ENCODE measurements at places on chromosomes 13 and 19. TPM values are rescaled to one million over a fixed set of nuclear protein-coding genes. Genes with fewer than 3 reads are reported as not detected.

The TMEM143 gene
- 8.3 TPM for total RNA-seq

The ANGPTL4 gene
- 1.7 TPM for total RNA-seq

The PLIN5 gene
- total RNA-seq = not detected

The DPF1 gene
- total RNA-seq = 0.50 TPM

The CYP4F2 gene
- not detected for total RNA-seq

The NBEA gene
- 7.8 TPM for total RNA-seq

The PTPRH gene
- 7.7 TPM for total RNA-seq

DNA sequence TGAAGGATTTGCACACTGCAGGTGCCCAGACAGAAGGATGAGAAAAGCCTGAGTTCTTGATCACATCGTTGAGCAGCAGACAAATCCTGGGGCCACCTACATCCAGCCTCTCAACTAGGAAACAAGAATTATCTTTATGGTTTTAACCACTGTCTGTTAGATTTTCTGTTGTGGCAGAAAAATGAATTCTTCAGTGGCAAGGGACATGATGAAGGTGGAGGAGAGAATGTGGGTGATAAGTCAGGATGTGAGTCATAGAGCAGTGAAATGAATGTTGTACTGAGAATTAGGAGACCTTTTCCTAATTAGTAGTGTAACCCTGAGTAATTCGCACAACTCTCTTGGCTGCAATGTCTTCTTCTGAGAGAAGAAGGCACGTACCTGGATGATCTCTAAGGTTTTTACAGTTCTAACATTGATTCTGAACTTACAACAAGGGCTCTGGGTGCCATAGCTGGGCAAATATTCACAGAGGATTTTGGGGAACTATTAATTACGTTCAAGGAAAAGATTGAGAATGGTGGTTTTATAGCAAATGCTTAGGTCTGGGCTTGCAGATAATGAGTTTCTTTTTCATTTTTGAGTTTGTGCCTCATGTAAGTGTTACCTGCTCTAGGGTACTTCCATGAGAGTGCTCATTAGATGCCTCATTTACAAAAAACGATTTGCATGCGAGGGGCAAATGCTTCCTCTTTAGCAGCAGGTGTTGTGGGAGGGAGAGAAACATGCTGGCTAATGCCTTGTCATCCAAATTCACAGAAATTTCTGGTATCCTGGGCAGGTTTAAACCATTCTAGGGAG lies 111.0 kb upstream of the KL start:
- H3K27me3 ChIP-seq = no peaks in the 10 kb centered on the region
- no peak overlapping the region for H3K4me3 ChIP-seq
- DNase-seq = no peak
- no peak overlapping the region for H3K27ac ChIP-seq
- peaks cover 6% of the 10 kb centered on the region for H3K4me1 ChIP-seq

- no peak overlapping the region for H3K27ac ChIP-seq
- no peaks in the 10 kb centered on the region for H3K27me3 ChIP-seq
- no peaks in the 10 kb centered on the region for H3K4me1 ChIP-seq
- no peak for DNase-seq
- H3K36me3 ChIP-seq = no peaks in the 10 kb centered on the region
Measured at GRCh38 chr13:57784633-57785032, 153.1 kb downstream of the PCDH17 start.

- no peak overlapping the region for H3K27ac ChIP-seq
- no peak for DNase-seq
- H3K4me3 ChIP-seq = no peak overlapping the region
- H3K36me3 ChIP-seq = no peaks in the 10 kb centered on the region
- H3K27me3 ChIP-seq = no peaks in the 10 kb centered on the region
Measured at GRCh38 chr13:83878691-83879430, 3.4 kb downstream of the SLITRK1 start.

DNA sequence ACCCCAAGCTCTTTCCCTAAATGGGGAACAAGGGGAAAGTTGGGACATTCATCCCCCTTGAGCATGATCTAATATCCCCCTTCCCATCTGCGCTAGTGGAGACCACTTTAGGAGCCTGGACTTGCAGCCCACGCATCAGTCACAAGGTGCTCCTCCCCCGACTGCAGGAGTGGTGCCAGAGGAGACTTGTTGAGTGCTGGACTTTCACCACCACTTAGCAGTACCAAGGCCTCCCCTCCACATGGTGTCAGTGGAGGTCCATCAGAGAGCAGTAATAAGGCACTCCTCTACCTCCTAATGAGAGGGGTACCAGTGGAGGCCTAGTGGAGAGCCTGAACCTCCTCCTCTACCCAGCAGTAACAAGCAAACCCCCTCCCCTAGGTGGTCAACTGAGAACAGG lies 22.5 kb downstream of the CAB39L start:
- no peak for DNase-seq
- no peak overlapping the region for H3K27ac ChIP-seq
- H3K4me3 ChIP-seq = no peak overlapping the region
- no peaks in the 10 kb centered on the region for H3K27me3 ChIP-seq

GRCh38 chr13:79995334-79995733 lies 345.6 kb downstream of the SPRY2 start:
- H3K36me3 ChIP-seq = no peaks in the 10 kb centered on the region
- DNase-seq = peak; percentile 29
- H3K27ac ChIP-seq = no peak overlapping the region
- no peaks in the 10 kb centered on the region for H3K27me3 ChIP-seq

- no peak for DNase-seq
- no peak overlapping the region for H3K27ac ChIP-seq
- H3K4me1 ChIP-seq = no peaks in the 10 kb centered on the region
- H3K36me3 ChIP-seq = no peaks in the 10 kb centered on the region
- H3K4me3 ChIP-seq = no peak overlapping the region
- H3K27me3 ChIP-seq = no peaks in the 10 kb centered on the region
Measured at GRCh38 chr19:41711376-41712261, 3.2 kb downstream of the CEACAM5 start.

DNA sequence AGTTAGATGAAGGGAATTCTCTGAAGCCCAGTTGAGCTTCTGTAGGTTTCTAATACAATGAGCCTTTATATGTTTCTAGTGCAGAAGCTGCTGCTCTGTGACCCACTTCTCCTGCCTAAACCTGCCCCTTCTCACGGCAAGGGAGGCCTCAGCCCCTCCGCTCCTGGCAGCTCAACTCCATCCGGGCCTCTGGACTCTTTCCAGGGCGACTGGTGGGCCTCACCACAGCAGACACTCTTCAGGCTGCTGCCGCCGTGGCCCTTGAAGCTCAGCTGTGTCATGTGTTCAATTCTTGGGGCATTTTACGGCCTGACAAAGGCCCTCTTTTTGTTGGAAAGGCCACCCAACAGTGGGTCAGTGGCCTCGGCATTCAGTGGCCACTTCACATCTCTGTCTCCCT lies 10.0 kb upstream of the C19orf33 start:
- no peaks in the 10 kb centered on the region for H3K27me3 ChIP-seq
- no peak overlapping the region for H3K4me3 ChIP-seq
- no peak for DNase-seq
- peaks cover 23% of the 10 kb centered on the region for H3K4me1 ChIP-seq
- no peak overlapping the region for H3K27ac ChIP-seq

DNA sequence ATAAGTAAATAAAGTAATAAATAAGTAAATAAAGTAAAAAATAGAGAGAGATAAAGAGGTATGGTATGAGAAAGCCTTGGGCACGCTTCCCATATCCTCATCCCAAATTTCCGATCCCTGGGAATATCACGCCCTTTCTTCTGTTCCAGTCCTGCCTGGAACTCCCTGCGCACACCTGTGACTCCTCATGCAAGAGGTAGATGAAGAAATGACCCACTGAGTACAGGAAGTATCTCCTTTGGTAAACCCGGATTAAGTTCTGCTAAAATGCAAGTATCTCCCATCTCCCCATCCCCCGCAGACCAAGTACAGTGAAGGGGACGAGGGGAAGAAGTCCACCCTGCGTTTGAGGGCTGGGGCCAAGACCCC lies 399 bp upstream of the ZNF136 start:
- H3K4me3 ChIP-seq = peak overlapping the region; percentile 97
- H3K27ac ChIP-seq = peak overlapping the region; percentile 98
- no peaks in the 10 kb centered on the region for H3K27me3 ChIP-seq
- H3K36me3 ChIP-seq = no peaks in the 10 kb centered on the region
- H3K4me1 ChIP-seq = no peaks in the 10 kb centered on the region

GRCh38 chr13:98279473-98280175 lies 102.6 kb upstream of the RNF113B start:
- H3K4me1 ChIP-seq = peaks cover 9% of the 10 kb centered on the region
- H3K27me3 ChIP-seq = no peaks in the 10 kb centered on the region
- no peaks in the 10 kb centered on the region for H3K36me3 ChIP-seq
- no peak overlapping the region for H3K27ac ChIP-seq

DNA sequence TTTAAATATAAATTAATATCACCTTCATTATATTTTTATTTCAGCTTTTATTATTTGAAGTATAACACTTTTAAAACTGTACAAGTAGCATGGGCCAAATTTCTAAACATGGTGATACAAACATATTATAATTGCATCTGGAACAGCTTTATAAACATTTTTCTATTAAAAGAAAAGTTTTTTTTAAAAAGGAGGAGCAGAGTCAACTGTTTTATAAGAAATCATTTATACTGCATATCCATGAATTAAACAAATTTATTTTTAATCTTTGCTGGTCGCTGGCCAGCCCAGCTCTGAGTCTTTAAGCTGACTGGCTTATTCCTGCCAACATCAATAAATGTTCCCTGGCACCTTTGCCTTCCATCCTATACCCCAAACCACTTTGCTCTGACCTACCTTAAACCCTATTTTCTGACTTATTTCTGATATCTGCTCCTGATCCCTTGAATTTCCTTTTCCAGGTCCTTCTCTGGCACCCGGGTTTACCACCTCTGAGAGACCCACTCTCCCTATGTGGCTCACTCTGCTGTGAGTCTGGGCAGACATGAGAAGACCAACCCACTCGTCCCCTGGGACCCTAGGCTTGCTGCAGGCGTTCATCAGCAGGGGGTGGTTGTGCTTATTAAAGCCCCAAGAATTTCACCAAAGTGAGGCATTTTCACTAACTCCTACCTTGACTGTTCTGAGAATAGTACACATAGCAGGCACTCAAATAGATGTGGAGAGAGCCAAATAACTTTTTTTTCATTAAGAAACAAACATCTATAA lies 220.3 kb downstream of the KLF12 start:
- peaks cover 4% of the 10 kb centered on the region for H3K4me1 ChIP-seq
- no peaks in the 10 kb centered on the region for H3K27me3 ChIP-seq
- H3K27ac ChIP-seq = no peak overlapping the region
- peak; percentile 38 for DNase-seq
- H3K36me3 ChIP-seq = no peaks in the 10 kb centered on the region

- H3K27me3 ChIP-seq = no peaks in the 10 kb centered on the region
- peak overlapping the region; percentile 91 for H3K27ac ChIP-seq
- no peaks in the 10 kb centered on the region for H3K36me3 ChIP-seq
- DNase-seq = peak; percentile 98
Measured at GRCh38 chr19:37997911-37998344, 90.9 kb downstream of the SIPA1L3 start.

DNA sequence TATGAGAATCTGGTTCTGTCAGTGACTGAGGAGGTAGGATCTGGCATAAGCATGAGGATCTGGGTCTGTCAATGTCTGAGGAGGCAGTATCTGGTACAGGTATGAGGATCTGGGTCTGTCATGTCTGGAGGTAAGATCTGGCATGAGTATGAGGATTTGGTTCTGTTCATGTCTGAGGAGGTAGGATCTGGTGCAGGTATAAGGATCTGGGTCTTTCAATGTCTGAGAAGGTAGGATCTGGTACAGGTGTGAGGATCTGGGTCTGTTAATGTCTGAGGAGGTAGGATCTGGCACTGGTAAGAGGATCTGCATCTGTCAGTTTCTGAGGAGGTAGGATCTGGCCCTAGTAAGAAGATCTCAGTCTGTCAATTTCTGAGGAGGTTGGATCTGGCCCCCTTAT lies 12.4 kb upstream of the PDCD2L start:
- DNase-seq = no peak
- H3K27ac ChIP-seq = no peak overlapping the region
- H3K27me3 ChIP-seq = no peaks in the 10 kb centered on the region
- H3K4me3 ChIP-seq = no peak overlapping the region
- peaks cover 36% of the 10 kb centered on the region for H3K36me3 ChIP-seq
- no peaks in the 10 kb centered on the region for H3K4me1 ChIP-seq

GRCh38 chr13:111368091-111368490 lies 47.6 kb downstream of the TEX29 start:
- no peak for DNase-seq
- no peaks in the 10 kb centered on the region for H3K27me3 ChIP-seq
- no peaks in the 10 kb centered on the region for H3K4me1 ChIP-seq
- H3K4me3 ChIP-seq = no peak overlapping the region
- no peaks in the 10 kb centered on the region for H3K36me3 ChIP-seq

DNA sequence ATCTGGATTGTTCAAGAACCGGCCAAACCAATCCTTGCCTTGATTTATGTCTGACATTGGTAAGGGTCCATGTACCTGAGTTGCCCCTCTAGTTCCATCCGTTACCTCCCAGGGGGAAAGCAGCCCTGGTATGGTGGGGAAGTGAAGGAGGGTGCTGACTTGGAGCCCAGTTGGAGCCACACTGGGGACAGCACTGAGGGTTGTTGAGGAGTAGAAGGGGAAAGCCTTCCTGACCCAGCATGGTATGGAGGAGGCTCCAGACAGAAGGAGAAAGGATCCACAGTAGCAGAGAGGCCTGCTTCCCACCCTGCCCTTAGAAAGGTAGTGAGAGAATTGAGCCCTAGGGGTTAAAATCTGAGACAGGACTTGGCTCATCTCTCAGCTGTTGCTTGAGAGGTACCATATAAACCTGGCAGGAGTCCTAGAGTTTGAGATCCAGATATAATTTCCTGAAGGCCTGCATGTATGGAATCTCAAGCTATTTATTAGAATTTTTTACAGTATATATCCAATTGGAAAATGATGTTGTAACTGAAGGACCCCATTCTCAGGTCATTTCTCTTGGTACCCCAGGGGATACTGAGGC lies 16.7 kb upstream of the FCGBP start:
- no peak overlapping the region for H3K27ac ChIP-seq
- no peaks in the 10 kb centered on the region for H3K4me1 ChIP-seq
- H3K36me3 ChIP-seq = no peaks in the 10 kb centered on the region
- DNase-seq = no peak

- no peak for DNase-seq
Measured at GRCh38 chr13:113088691-113089020, 16.9 kb upstream of the F7 start.

DNA sequence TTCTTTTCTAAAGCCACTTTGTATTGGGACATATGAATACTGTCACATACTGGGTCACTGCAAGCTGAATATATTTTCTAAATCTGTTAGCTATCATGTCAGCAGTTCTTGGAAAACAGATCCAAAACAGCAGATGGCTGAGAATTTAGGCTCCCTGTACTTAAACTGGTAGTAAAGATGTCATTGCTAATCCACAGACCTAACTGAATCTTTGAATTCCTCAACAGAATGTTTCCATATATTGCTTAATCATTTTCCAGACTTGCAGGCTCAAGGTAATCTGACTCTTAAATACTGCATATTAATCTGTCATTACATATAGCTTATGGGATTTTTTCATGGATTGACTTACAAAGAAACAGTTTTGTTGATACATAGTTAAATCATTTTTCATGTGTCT lies 639.0 kb upstream of the KLHL1 start:
- no peaks in the 10 kb centered on the region for H3K4me1 ChIP-seq
- no peak overlapping the region for H3K4me3 ChIP-seq

DNA sequence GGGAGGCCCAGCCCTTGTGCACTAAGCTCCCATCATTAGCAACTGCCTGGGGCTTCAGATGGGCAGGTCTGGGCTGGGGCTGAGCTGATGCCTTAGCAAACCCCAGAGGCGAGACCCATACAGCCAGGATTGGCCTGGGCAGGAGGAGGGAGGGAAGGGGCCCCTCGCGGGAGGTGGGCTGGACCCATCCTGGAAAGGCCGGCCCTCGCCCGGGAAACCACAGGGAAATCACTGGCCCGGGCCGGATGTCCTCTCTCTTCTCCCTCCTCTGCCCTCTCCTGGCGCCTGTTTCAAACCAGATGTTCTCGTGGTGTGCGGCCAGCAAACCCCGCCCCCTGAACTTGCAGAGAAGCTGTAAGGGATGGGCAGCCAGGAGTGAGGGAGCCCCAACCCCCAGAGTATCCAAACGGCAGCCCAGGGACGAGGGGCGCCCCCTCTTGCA lies 43.1 kb downstream of the TMEM255B start:
- H3K36me3 ChIP-seq = no peaks in the 10 kb centered on the region
- DNase-seq = peak; percentile 72
- no peaks in the 10 kb centered on the region for H3K27me3 ChIP-seq
- no peak overlapping the region for H3K4me3 ChIP-seq

Measured in fibroblast of lung (primary cell).